ENCODE measurements at places on chromosomes 1 and 21.

GRCh38 chr1:5164158-5164557, 509.7 kb downstream of the AJAP1 start:
- DNase-seq, result no peak

DNA sequence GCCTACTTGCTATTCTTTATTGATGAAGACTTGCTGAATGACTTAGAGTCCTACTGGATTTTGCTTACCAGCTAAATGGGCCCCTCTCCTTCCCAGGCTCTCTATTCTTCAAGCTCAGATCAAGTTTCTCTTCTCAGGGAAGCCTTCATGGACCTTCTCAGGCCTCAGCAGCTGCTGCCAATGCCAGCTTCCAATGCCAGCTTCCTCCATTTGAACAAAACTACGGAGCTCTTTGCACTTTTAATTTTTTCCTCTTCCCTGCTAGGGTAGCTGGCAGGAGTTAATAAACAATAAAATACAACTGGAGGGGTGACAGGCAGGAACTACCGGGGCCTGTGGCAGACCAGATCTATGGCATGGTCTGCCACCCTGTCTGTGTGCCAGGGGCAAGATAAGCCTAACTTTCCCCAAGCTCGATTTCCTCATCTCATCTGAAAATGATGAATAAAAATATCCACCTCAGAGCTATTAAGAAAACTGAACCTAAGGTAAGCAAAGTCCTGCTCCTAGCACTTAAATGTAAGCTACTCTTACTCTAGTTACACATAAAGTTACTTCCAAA, 995 bp upstream of the IPO13 start:
- DNase-seq, result no peak

DNA sequence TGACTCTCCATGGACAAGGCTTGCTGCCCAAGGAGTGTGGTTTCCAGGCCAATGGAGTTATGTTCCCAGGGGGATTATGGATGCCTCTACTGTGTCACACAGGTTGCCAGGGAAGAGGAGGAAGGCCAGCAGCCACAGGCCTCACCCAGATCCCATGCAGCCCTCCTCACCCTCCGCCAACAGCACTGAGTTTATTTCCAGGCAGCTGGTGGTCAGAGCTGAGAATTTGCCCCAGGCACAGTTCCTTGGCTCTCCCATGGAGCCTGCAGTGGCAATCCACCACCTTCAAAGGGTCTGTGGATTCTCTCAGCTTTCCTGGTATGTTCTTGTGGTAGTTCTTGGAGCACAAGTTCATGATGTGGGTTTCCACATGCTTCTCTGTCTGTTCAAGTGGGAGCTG, 79.2 kb downstream of the NTNG1 start:
- no peak for DNase-seq

DNA sequence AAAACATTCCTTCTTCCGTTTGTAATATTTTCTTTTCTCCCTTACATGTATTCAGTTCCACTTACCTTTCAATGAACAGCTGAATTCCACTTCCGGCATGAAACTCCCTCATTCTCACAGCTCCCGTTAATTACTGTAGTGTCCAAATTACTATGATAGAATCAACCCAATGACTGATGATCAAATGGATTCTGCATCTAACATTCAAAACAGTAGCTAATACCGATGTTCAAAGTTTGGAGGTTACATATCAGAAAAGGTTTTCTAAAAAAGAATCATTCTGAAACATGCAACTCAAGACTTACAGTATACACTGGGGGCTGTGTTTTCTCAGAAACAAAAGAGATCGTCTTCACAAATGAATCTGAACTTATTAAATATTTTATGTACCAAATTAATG, 77.2 kb downstream of the PTPRC start:
- DNase-seq, result no peak

GRCh38 chr21:34282223-34282622, 81.6 kb upstream of the KCNE2 start:
- DNase-seq, result no peak

DNA sequence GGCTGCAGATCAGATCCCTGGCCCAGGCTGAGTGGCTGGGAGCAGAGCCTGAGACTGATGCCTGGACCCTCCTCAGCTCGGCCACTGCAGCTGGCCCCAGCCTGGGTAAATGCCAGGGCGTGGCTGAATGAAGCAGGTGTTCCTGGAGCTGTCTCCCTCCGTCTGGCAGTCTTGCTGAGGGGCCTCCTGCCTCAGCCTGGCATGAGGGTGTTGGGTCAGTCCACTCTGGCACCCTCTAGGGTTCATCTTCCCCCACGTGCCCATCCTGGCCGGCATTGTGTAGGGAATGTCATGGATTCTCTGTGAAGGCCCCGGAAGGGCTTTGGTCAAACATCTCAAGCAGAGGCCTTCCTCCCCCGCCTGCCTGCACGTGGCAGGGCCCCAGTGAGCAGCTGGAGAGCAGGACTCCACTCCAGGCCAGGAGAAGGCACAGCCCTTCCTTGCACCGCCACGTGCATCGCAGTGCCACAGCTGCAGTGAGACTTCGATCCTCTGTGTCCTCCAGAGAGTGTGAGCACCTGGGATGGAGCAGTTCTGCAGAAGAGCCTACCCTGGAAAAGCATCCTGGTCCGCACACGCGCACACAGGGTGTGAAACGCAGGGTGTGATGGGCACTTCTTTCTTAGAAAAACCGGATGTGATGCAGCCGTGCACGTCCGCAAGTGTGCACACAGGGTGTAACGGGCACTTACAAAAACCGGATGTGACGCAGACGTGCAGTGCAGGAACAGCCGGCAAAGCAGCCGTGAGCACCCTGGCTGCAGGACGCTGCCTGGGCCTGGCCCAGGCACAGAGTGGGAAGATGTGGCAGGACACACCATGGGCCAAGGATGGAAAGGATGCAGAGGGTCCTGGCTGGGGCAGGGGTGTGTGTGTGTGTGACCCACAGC, 4.6 kb upstream of the KRTAP10-4 start:
- no peak for DNase-seq

GRCh38 chr1:33718186-33718585, 145.7 kb upstream of the HMGB4 start:
- DNase-seq, result no peak

DNA sequence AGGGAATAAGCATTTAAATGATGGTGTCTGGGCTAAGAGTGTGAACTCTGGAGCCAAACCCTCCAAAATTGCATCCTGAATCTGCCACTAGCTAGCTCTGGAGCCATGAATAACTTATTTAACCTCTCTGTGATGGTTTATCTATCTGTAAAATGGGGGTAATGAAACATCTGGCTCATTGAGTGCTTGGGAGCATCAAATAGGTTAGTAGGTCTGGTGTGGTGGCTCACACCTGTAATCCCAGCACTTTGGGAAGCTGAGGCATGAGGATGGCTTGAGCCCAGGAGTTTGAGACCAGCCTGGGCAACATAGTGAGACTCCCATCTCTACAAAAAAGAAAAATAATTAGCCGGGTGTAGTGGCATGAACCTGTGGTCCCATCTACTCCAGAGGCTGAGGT, 42.8 kb downstream of the KIF1B start:
- DNase-seq, result no peak

DNA sequence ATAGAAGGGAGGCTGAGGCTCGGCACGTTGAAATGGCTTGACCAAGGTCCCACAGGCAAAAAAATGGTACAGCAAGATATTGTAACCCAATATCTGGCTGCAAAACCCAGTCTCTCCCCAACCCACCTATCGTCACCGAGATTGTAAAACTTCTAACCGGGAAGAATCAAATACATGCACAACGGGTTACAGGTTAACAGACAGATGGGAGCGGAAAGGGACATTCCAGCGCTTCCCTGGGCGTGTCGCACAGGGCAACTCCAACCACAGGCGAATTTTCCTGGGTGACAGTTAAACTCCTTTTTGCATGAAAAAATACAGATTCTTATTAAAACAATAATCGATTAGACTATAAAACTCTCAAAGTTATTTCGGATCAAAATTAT, 31.8 kb upstream of the JUN start:
- no peak for DNase-seq

- DNase-seq, result no peak
Observed at GRCh38 chr1:147266381-147266780, 23.9 kb downstream of the CHD1L start.

DNA sequence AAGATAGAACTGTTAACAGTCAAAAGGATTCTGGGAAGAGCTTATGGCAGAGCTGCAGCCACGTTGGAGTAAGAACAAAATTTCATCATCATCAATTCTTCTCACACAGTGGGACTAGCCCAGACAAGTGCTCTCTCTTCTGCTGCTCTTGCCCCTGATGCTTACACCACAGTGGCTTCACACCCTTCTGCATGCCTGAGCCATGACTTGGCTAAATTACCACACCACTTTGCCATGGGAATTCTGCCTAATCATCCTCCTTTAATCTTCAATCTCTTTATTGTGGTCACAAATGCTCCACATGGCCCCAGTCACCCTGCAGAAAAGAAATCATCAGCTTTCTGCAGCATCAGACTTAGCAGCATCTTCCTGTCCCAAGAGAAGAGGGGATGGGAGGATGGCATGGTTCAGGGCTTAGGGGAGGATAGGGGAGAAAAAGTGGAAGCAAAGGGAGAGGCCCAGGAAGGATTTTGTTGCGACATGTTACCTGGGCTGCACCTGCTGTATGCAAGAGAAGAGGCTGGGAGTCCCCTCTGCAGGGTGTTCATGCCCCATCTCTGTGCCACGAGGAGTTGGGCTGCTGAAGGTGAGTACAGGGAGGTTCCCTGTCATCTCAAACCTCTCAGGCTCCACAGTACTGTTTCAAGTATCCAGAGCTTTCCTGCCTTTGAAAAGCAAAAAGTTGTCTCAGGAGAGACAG, 9.0 kb upstream of the RPTN start:
- DNase-seq, result no peak

DNA sequence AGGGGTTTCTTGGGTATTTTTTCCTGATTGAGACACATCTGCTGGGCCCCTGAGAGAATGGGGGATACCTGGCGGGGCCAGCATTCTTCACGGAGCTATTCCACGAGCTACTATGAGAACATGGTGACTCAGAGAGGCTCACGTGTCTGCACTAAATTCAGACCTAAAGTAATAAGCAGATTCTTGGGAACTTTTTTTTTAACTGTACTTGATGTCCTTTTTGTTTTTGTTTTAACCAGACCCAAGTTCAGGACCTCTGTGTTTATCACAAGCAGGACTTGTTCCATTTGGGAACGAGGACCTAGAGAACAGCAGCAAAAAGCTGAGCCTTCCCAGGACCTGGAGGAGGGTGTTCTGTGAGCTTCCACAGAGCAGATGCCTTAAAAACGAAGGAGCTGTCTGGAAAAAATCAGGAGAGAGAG, 44.0 kb downstream of the EVA1C start:
- DNase-seq, result no peak

DNA sequence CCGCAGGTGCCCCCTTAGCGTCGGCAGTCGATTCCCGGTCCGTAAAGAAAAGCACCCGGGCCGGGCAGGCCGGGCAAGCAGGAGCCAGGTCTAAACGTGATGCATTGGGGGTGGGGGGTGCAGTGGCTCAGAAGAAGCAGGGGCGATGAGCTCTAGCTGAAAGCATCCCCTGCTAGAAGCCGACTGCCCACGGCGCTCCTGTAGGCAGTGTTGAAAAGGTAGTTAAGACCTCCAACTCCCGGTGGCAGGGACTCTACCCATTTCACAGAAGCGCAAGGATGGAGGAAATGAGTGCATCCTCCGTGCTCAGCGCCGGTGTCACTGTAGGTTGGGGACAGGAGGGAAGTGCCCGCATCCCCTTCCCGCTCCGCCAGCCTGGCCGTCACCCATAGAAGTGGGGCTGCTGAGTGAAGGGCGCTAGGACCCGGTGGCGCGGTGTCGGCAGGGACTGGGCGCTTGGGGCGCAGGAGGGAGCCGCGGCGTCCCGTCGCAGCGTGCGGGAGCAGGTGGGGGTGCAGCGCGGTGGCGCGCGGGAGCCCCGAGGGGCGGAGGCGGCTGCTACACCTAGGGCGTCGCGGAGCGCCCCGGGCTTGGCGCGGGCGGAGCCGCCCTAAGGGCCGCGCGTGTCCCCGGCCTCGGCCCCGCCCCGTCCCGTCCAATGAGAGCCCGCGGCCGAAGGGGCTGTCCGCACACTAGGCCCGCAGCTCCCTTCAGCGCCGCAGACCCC, at the start of gene WNT2B:
TSS of gene WNT2B (plus strand) at position 688 of the 727 bp plus-strand sequence. CDS start 298 bp downstream, outside the sequence.
- DNase-seq, result peak; percentile 28

DNA sequence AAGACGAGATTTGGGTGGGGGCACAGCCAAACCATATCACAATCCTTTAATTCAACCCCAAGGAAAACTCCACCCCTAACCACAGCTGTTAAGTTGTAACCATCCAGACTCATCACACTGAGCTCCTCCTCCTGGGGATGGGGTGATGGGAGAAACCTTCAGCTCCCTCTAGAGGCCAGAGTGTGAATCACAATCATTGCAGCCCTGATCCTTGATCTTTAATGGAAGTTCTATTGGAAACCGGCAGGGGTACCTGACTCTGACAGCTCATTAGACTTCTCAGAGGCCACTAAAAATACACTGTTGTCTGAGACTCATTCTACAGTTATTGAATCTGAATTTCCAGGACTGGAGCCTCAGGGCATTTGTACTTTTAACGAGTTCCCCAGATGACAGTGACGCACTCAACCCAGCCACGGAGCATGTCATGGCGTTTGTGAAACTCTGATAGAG, 127.2 kb downstream of the IGSF21 start:
- DNase-seq, result no peak

GRCh38 chr1:75273110-75273509, 138.9 kb downstream of the LHX8 start:
- no peak for DNase-seq

GRCh38 chr1:173489149-173489600, 12.0 kb downstream of the PRDX6 start:
- no peak for DNase-seq

- DNase-seq, result no peak
Observed at GRCh38 chr1:6177681-6178380, 2.3 kb downstream of the CHD5 start.

DNA sequence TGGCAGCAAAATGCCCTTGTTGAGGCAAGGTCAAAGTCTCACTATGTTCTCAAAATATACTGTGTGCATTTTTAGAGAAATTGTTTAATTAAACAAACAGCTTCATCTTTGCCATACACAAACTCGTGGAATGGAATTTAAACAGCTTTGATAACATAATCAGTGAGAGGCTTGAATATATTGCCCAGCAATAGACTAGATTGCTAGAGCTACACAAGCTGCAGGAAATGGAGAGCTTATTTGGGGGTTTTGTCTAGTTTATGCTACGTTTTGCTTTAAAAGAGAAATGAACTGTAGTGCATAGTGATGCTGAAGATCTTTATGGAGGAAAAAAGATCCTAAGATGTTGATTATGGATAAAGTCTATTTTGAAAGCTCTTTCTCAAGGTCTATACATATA, 166.8 kb upstream of the HMCN1 start:
- no peak for DNase-seq

- DNase-seq, result no peak
Observed at GRCh38 chr21:15978215-15978738, 248.5 kb downstream of the USP25 start.

- no peak for DNase-seq
Observed at GRCh38 chr1:165376041-165376810, 19.7 kb upstream of the LMX1A start.
